ENCODE measurements at places on chromosomes 4 and X.

DNA sequence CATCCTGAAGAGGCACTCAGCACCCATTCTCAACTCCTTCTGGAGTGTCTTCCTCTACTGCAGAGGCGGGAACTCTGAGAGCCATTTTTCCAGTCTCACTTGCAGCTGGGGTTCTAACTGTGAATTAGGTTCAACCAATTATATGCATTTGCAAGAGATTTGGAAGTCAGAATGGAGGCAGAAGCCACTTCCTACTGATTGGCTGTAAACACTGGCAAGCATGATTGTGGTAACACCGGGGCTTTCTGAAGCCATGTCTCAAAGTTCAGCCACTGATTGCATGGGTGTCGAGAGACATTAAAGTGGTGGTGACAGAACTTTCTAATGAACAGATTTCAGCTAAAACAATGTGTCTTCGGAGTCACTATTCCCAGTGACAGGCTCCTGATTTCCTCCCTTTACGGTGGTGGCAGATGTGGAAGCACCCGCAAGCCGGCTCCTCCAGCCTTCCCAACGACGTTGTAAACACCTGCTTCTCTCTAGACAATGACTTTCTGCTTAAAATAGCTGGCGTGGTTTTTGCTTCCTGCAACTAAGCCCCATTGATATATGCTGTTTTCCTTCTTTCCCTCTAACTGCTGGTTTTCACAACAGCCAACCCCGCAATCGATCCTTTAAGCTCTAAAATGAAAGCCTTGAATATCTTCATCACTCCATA, 92.0 kb downstream of the IRF2 start:
- DNase-seq = no peak

DNA sequence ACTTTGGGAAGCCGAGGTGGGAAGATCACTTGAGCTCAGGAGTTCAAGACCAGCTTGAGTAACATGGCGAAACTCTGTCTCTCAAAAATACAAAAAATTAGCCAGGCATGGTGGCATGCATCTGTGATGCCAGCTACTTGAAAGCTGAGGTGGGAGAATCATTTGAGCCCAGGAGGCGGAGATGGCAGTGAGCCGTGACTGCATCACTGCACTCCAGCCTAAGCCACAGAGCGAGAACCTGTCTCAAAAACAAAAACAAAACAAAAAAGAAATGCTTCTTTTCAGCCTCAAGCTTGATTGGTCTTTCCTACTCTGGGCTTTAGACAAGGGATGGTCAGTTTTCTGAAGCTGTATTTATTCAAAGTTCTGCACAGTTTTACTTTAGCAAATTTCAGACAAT, 15.8 kb upstream of the DHRSX start:
- DNase-seq = no peak

GRCh38 chr4:8089862-8090261, 68.8 kb downstream of the ABLIM2 start:
- DNase-seq = no peak

DNA sequence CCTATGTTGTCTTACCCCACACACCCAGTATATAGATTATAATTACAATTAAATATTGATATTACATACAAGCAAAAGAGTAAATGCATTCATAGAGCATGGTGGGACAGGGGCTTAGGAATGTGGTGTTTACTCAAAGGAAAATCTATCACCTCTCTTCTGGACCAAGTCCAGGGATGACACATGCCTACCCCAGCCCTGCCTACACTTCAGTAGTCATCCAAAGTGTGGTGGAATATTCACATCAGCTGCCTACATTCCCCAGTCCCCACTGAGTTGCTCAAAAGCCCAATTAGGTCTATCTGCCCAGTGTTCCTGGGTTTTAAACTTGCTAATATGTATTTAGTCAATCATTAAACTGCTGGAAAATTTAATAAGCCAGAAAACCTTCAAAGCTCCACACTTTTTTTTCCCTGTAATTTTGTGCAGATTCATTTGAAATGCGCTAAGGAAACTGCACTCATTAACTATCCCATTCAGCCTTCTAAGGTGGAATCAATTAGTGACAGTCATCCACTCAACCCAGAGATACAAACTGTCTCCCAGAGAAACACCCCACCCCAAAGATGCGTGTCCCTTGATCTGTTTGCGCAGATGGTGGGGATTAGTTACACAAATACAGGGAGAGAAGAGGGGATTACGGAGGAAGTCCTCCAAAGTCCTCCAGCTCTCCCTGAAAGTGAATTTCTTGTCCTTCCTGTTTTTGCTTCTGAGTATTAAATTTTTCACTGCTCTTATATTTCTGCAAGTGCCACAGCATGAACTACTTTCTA, 91.7 kb upstream of the KDR start:
- DNase-seq = no peak

- DNase-seq = no peak
These were observed 7.6 kb downstream of the PRIMPOL start for GRCh38 chr4:184657144-184657543.

- no peak for DNase-seq
These were observed 79.5 kb downstream of the MAGEB5 start for GRCh38 chrX:26295425-26295824.

DNA sequence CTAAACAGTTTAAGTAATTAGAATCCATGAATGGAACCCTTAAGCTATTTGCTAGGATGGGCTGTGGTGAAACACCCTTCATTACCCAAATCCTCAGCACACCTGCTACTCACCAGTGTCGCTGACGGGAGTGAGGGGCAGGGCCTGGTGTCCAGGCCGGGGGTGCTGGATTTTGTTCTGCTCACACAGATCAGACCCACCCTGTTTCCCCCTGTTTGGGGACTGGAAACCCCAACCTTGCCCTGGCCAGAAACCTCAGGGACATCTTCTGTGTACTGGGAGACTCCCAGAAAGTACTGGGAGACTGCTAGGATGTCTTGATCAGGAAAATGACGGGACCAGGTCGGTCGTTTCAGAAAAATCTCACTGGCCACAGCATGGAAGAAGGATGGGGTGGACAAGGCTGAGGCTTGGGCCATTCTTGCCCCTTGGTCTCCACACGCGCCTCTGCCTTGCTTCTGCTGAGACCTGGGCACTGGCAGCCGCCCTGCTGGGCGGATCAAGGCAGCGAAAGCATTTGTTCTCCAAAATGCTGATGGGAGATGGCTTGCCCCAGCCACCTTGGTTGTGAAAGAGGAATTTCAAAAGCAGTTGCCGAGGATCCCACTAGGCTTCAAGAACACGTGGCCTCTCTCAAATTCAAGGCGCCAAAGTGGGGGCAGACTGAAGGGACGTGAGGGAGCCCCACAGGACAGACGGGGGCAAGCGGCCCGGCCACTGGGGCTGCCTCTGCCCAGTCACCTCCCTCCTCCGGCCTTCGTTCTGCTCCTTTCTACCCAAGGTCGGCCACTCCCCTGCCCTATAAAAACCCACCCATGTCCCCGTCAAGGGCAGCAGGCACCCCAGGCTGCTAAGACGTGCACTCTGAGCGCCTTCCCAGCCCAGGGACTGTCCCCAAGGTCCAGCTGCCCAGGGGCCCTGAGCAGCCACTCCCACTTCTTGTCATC, 23.5 kb upstream of the PDE6B start:
- DNase-seq = no peak
